ENCODE measurements at places on chromosomes 4 and X.

DNA sequence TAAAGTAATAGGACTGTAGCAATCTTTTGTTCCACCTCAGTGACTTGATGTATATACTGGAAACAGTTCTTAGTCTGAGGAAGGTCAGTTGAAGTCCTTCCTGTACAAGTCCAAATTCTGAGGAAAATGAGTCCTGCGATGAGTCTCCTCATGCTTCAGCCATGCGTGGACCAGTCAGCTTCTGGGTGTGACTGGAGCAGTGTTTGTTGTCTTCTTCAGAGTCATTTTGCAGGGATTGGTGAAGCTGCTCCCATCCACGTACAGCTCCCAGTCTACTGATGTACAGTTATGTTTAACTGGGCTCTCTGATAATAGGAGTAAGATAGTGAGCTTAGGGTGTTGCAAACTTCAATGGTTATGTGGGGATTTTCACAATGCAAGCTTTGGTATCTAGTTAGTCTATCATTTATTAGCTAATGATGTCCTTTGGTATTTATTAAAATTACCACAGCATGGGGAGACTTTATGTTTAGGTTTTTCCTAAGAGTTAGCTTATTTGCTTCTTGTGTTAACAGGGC is 3.4 kb downstream of the UGT2B17 start:
- no peak for DNase-seq

GRCh38 chrX:110308220-110308619 is 9.7 kb downstream of the AMMECR1 start:
- no peak for DNase-seq

DNA sequence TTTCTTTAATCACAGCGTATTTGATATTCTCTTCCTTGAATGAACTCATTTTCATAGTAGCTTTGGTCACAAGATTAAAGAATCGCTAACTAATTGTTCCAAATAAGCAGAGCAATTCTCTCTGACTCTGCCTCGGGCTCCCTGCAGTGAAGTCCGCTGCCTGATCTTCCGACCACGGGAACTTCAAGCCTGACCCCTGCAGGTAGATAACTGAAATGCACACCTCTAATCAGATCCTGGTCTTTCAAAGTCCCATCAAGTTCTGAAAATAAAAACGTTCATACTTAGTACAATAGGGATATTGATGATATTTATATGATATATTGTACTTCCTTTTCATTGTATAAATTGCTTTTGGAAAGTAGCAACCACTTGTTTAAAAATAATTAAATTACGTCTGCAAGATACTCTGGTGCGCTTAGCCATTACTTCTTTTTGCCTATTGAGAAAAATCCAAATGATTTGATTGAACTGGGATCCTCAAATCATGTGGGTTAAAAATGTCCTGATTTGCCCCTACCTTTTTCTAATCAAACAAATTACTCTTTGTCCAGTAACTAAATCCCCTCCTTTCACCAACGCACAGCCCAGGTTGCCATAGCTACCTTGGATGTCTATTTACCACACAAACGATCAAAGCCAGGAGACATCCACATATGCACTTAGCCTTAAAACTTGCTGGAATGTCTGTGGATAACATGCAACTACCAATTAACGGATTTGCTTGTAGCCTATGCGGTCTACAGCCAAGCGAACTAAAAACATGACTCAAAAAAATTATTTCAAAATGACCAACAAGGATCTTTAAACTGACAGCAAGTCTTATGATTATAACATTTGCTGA is 4.2 kb downstream of the MID1 start:
- DNase-seq = peak; percentile 69

GRCh38 chrX:151004085-151004484 is 20.9 kb downstream of the HMGB3 start:
- no peak for DNase-seq

- no peak for DNase-seq
These were observed 98.7 kb downstream of the MAB21L2 start for GRCh38 chr4:150680651-150681050.

DNA sequence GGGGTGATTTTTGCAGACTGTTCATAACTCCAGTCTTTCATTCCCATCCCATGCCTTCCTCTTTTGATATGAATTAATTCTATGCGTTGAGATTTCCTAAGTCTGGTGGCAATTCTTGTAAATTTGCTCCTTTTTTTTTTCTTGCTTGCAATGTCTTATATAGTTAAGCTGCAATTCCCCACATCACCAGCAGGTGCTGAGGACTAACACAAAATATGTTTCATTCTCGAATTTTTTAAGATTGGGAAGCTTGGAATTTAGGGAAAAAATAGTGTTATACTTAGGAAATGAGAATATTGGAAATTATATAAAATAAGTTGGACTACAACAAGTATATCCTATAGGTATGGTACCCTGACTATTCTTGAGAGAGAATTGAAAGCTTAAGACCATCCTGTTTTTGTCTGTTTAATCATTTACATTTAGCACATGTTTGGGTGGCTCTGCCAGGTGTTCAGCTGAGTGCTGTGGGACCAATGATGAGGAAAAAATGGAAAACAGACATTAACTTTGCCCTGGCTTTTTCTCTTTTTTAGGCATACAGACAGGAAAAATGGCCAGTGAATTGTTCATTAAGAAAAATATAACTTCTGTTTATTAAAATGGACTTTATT is 30.2 kb downstream of the AFF2 start:
- DNase-seq = no peak

Measured in SW480 (cell line).